ENCODE measurements at places on chromosomes 4 and X.

GRCh38 chr4:998096-998691 lies 5.0 kb upstream of the SLC26A1 start:
- no peak for DNase-seq

- DNase-seq, result no peak
These were observed 13.9 kb downstream of the MAMLD1 start for GRCh38 chrX:150377005-150377404.

- no peak for DNase-seq
These were observed 13.1 kb downstream of the NAT8L start for GRCh38 chr4:2071912-2072867.

GRCh38 chr4:38743866-38744265 lies 38.9 kb downstream of the TLR10 start:
- DNase-seq, result no peak

- DNase-seq, result no peak
These were observed at the start of gene CXCL5 for GRCh38 chr4:73998040-73999011. TSS of gene CXCL5 (minus strand) at chr4:73998677. CDS start at chr4:73998581, 96 bp downstream.
